Kidney tubule cell (primary cell): ENCODE measurements at places on chromosomes 2 and 18.

DNA sequence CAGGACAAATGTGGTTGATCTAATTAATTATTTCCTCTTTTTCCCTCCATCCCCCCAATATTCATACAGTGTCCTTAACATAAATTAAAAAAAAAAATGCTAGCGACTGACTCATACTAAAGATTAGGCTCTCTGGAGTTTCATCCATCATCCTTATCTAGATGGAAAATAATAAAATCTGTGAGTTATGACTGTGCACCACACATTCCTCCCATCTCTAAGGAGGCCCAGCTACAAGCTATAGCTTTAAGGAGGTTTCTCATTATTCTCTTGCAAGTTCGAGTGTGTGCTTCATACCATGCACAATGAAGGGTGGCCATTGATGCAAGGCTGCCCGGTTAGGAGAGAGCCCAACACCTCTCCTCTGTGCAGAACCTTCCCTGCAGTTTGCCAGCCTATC, 77.3 kb downstream of the XDH start:
- DNase-seq, result peak; percentile 4

- DNase-seq, result no peak
Observed at GRCh38 chr2:57886161-57886786, 160.3 kb upstream of the VRK2 start.

- DNase-seq, result no peak
Observed at GRCh38 chr2:174873471-174873870, 109.2 kb upstream of the CHRNA1 start.

GRCh38 chr2:128642316-128642715, 323.6 kb upstream of the HS6ST1 start:
- DNase-seq, result no peak

DNA sequence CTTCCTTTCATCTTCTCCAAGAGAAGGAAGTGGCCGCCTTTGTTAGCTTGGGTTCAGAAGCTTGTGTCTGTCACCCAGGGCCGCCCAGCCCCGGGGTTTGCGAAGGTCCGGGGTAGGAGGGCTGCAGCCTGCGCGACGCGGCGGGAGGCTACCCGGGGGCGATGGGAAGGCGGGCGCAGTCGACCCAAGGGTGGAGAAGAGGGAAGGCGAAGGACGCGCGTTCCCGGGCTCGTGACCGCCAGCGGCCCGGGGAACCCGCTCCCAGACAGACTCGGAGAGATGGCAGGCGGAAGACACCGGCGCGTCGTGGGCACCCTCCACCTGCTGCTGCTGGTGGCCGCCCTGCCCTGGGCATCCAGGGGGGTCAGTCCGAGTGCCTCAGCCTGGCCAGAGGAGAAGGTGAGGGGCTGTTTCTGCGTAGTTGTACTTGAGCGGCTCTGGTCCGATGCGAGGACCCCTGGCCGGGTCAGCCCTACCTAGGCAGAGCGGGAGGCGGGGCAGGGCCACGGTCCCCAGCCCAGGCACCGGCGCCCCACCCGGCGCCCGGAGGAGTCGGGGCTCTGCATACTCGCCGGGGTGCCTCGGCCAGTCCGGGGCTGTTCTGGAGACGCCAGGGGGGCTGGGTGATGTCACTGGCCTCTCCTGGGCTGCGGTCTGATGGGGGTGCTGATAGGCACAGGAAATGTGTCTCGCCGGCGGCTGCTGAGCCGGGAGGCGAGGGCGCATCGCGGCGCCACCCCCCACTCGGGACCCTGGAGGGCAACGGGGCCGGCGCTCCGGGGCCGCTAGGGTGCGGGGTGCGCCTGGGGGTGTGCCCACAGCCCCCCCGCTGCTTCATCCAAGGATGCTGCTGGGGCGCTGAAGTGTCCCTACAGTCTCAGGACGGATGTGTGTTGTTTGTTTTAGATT, at the start of gene QPCT:
Gene QPCT, plus strand, starts transcription at position 178 of the 909 bp plus-strand sequence. Its CDS starts 102 bp downstream, at position 280.
- peak; percentile 83 for DNase-seq

DNA sequence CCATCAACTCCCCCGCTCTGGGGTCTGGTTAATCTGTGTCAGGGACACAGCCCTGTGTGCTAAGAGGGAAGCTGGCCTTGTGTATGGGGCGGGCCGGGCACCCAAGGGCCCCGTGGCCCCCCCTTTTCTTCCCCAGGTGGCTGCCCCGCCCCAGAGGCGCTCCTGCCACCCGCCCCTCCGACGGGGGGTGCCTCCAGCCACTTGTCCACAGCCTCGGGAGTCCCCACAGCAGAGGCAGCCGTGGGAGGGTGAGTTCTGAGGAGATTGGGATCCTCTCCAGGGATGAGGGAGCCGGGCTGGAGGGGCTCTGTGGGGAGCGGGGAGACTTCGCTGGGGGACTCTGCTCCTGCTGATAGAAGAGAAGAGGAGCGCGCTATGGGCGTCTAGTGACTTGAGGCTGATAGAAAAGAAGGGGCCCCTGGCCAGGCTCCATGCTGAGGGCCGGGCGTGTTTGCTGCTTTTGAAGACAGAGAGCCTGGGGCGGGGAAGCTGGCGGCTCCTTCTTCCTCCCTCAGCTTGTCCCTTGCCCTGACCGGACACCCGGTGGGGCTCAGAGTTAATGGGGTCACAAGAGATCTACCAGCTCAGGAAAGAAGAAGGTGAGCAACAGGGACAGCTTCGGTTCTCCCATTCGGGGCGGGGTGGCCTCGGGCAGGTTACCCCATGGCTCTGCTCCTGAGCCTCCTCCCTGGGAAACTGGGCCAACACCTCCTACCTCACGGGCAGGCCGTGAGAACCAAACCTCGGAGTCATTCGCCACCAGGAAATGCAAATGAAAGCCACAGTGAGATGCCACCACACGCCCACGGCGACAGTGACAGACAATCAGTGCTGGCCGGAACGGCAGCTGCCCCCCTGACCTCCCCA, 89.4 kb upstream of the TAF1B start:
- peak; percentile 33 for DNase-seq

DNA sequence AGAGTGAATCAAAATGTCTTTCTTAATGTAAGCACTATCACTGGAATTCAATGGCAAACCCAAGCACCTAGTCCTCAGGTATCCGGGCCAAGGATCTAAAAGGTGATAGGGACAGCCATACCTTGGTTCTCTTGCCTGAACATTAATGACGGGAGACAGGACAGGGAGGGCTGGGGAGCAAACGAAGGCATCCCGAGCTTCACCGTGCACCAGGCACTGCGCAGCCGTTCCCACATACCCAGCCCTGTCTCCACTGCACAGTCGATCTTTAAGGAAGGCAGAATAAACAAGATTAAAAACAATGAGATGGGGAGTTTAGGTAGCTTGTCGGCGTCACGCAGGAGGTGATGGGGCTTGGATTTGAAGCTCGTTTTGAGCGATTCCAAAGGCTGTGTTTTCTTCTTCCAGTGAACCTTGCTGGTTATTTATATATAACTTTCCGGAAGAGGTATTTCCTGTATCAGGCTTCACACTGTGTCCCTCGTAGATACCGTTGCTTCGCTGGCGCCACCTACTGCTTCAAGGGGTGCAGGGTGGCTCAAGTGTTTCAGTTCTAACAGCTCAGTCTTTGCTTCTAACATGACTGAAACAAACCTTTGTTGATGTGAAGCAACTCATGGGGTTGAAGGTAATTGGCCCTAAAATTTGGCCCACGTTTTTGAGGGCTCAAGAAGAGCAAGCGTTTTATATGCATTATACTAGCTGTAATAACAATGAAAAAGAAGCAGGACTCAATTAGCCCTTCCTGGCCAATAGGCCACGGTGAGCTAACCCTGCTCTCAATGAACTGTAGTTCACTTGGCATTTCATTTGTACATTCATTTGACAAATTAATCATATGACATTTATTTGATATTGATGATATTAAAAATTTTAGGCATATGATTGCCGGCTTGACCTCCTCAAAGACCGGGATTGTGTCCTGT, 77.4 kb downstream of the DCDC2C start:
- peak; percentile 80 for DNase-seq

- DNase-seq, result peak; percentile 34
Observed at GRCh38 chr2:45283764-45284620, 274.7 kb upstream of the SIX2 start.

GRCh38 chr2:99660616-99661406, 171.0 kb upstream of the REV1 start:
- DNase-seq, result no peak

DNA sequence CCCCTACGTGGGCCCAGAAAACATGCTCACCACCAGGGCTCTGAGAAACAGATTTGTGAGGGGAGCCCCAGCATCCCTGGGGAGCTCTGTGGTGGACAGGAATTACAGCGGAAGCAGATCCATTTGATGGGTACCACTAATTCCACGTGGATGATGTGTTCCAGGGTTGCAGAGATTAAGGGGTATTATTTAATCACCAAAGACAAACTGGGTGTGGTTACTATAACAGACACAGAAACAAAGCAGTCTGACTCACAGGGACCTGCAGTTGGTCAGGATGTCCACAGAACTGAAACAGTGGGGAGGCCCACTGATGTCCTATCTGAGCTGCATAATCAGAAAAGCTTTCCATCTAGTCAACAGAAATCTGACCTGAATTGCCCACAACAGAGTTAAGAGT, 65.8 kb downstream of the PSMG2 start:
- no peak for DNase-seq

DNA sequence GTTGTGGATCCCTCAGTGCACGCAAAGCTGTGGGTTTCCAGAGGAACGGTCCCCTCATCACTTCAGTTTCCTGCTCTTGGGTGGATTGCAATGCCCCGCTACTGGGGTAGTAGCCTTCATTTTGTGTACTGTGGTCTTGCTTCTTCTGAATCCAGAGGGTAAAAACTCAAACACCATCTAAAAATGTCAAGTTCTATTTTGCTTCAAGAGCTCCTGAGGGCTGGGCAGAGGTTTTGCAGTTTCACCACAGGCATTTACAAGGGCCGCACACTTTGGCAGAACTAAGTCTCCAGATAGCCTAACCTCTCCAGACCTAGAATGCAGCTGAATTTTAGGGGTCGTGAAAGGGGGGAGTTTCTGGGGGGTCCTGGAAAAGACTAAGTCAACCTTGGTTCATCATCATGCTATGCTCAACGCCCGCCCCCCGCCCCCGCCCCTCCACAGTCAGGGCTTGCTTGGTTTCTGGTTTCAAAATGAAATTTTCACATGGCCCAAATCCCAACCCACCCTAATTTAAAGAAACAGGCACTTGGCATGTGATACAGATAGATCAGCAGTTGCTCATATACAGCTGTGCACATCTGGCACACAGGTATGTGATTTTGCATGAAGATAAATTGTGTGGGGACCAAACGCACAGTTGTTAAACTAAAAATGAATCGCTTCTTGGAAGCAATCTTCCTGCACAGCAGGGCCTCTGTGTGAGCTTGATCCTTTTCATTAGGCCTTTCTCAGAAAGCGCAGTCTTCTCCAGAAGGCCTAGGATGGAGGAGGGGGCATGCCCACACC, 329.6 kb downstream of the OSR1 start:
- no peak for DNase-seq

GRCh38 chr2:71557321-71557720, 104.0 kb downstream of the DYSF start:
- no peak for DNase-seq

DNA sequence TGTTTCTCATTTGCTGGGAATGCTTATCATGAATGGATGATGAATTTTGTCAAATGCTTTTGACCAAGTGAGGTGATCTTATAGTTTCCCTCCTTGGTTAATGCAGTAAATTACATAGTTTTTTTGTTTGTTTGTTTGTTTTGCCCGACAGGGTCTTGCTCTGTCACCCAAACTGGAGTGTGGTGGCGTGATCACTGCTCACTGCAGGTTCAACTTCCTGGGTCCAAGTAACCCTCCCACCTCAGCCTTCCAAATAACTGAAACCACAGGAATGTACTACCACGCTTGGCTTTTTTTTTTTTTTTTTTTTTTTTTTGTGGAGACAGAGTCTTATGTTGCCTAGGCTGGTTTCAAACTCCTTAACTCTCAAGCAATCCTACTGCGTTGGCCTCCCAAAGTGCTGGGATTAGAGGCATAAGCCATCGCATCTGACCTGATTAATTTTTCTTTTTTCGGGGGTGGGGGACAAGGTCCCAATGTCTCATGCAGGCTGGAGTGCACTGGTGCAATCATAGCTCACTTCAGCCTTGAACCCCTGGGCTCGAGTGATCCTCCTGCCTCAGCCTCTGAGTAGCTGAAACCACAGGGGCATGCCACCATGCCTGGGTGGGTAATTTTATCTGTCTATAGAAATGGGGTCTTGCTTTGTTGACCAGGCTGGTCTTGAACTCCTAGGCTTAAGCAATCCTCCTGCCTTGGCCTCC, 48.6 kb downstream of the SMAD2 start:
- peak; percentile 88 for DNase-seq

DNA sequence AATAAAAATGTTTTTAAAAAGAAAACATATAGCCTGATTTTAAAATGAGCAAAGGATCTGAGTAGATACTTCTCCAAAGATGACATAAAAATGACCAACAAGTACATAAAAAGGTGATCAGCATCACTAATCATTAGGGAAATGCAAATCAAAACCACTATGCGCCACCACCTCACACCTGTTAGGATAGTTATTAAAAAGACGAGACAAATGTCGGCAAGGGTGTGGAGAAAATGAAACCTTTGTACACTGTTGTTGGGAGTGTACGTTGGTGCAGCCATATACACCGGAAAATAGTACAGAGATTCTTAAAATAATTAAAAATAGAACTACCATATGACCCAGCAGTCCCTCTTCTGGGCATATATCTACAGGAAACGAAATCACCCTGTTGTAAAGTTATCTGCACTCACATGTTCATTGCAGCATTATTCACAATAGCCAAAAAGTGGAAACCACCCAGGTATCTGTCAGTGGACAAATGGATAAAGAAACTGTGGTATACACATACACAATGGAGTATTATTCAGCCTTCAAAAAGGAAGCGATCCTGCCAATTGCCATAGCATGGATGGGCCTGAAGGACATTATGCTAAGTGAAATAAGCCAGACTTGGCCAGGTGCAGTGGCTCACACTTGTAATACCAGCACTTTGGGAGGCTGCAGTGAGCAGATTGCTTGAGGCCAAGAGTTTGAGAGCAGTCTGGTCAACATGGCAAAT, 91.6 kb downstream of the PRKRA start:
- no peak for DNase-seq

DNA sequence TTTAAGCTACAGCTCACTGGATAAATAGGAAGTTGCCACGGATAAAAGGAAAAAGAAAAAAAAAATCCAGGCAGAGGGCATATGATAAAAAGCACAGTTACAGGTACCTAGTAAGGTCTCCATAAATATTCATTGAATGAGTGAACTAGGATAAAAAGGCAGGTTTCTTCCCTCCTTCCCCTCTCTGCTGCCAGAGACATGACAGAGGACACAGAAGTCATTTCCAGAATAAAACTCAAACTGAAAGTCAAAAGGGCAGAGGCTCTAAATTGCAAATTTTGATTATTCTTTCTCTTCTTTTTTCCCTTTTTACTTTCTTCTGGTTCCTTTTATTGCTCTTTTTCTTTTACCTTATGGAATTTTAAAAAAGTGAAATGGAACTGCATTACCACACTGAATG, 7.7 kb downstream of the CD302 start:
- no peak for DNase-seq

GRCh38 chr2:71530641-71531332, 77.4 kb downstream of the DYSF start:
- DNase-seq, result peak; percentile 45

DNA sequence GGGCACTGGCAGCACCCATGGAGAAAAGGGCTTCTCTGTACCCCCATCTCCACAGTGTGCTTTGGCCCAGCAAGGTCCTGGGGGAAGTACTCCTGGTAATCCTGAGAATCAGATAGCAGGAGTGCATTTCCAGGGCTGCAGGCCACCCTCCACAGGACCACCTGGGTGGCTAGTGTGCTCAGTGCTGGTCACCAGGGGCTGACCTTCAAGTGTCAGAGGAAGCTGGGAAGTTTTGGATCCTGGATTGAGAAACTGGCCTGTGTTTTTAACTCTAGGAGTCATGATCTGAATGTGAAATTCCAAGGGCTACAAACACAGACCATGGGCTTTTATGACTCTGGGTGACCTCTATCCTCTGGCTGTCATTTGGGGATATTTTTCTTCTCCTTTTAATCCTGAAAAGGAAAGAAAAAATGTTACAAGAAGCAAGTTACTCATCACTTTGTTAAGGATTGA, 9.3 kb downstream of the RHOB start:
- DNase-seq, result no peak
